HS-27A (cell line): ENCODE measurements at places on chromosomes 16 and 17.

- no peak for DNase-seq
Observed at GRCh38 chr16:53415504-53415903, 18.8 kb upstream of the RBL2 start.

DNA sequence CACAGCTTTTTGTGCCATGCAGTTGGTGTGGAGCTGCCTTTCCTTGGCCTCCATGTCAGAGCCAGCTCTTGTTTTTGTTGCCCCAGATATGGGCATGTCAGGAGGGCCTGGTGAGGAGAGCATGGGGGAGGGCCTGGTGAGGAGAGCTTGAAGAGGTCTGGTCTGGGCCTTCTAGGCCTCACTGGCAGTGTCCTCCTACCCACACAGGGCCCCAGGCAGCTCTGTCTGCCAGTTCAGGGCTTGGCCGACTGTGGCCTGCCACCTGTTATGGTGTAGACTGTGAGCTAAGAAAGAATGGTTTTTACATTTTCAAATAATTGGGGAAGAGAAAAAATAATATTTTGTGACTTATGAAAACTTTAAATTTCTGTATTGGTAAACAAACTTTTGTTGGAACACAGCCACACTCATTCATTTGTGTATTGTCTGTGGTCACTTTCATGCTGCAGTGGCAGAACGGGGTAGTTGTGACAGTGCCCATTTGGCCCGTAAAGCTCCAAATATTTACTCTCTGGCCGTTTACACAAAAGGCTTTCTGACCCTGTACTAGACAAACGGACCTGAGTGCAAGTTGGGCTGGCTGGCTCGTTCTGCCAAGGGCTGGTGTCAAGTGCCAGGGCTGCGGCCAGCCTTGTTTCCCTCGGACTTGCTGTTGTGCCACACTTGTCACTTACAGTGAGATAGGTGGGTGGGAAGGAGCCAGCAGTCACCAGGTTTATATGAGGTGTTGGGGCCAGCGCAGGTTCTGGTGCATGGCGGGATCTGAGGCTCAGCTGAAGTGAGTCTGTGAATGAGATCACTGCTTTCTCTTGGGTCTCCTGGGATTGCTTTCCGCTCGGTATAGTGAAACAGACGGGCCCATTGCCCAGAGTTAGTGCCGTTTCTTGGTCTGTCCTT is 18.2 kb downstream of the PGS1 start:
- DNase-seq: no peak

- no peak for DNase-seq
Observed at GRCh38 chr17:81608605-81609004, 28.3 kb downstream of the NPLOC4 start.

DNA sequence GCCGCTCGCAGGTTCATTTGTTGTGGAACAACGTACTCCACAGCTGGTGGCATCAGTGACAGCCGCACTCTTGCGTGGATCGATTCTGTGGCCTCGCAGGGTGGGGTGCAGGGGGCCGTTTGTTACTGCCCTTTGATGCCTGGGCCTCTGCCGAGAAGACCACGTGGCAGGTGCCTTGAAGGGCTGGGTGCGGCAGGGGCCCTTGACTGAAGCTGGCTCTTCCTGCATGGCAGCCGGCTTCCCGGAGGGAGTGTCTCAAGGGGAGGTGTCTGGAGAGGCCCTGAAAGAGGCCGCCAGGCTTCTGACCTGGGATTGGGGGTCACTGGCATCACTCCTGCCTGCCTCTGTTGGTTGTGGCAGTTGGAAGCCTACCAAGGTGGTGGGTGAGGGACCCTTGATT is 43.8 kb downstream of the TBCD start:
- no peak for DNase-seq

DNA sequence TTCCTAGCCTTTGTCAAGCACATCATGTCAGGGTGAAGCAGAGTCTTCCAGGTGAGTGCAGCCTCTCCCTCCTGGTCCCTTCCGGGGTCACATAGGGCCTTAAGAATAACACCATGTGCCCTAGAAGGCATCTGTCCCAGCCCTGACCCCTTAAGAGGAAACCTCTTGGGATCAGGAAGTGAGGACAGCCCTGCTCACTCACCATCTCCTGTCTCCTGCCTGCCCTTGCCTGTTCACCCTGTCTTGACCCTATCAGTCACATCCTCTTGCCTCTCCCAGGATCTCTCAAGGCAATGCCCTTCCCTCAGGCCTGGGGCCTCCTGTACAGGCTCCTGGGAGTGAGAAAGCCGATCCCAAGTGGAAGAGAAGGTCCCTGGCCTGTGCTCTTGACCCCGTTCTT is 13.9 kb downstream of the MYL4 start:
- no peak for DNase-seq

GRCh38 chr17:52294301-52294700 is 135.8 kb upstream of the CA10 start:
- no peak for DNase-seq

DNA sequence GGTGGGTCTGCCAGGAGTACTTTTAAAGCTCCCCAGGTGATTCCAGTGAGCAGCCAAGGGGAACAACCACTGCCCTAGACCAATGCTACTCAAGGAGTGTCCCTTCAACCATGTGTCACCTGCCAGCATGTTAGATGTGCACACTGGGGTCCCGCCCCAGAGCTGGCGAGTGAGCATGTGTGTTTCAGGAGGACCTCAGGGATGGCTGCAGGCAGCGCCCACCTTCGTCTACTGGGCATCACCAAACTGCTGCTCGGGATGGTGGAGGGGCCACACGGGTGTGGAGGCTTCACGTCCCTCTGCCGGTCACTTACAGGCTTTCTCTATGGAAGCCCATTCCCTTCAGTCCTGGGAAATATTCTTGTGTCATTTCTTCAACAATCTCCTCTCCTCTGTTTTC is 29.0 kb upstream of the DOC2B start:
- no peak for DNase-seq

DNA sequence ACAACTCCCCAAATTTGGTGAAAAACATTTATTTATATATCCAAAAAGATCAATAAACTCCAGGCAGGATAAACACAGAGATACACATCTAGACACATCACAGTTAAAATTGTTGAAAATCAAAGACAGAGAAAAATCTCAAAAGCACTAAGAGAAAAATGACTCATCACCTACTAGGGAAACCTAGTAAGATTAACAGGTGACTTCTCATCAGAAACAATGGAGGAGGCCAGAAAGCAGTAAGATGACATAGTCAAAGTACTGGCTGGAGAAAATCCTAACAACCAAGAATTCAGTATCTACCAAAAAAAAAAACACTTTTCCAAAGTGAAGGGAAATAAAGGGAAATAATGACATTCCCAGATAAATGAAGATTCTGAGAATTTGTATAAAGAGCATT is 33.8 kb downstream of the ULK2 start:
- no peak for DNase-seq

- no peak for DNase-seq
Observed at GRCh38 chr17:9120471-9120870, 99.2 kb downstream of the NTN1 start.

DNA sequence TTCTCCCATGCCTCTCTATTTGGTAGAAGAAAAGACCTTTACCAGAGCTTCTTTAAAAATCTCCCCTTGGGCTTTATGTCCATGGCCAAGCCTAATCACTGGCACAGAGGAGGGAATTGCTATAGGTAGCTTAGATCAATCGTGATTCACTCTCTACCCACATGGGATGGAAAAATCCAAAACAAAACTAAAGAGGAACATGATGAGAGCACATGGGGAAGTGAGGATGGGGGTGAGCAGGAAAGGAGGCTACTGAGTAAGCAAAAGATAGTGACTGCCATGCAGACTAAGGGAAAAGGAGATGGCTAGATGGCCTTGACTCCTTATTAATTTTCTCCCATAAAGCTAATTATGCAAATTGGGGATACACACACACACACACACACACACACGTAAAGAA is 201.2 kb downstream of the HS3ST3A1 start:
- no peak for DNase-seq

DNA sequence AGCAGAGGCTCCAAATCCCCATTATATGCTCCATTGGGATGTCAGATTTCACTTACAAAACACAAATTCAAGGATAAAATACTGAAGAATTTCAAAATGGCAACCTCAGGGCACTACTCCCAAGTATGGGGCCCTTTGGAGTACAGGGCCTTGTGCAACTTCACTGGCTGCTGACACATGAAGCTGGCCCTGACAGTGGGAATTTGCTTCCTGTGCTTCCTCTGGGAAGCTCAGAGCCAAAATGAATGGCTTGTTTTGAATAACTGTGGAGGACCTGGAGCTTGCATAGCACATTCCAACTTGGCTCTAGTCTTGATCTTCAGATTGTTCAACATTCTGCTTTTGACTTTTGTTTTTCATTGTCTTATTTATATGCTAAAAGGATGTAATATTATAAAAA is 52.3 kb upstream of the HNF1B start:
- DNase-seq: no peak

DNA sequence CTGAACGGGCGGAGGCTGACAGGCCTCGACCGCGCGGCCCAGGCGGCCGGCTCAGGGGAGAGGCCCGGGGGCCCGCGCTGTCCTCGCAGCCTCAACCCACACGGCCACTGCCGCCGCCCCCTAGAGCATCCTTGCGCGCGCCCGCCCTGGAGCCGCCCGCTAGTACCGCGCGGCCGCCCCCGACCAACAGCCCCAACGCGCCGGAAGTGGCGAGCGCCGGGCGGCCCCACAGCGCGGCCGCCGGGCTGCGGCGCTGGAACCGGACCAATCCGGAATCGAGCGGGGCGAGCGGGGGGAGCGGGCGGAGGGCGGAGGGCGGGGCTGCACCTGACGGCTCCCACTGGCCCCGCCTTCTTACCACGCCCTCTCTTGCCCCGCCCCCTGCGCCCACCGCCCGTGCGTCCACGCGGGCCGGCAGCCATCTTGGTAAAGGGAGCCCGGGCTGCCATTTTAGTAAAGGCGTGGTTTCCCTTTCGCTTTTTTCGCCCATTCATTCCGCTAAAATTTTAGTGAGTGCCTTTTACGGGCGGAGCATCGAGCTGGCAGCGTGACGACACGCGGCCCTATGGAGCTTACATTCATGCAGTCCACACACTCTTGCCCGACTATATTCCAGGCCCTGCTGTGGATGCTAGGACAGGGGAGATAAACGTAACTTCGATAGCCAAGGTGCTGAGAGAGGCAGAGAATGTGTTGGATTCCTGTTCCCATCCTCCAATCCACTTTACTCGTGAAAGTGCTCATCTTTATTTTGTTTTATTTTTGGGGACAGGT is at the start of gene XPO6:
XPO6 (minus strand) TSS at position 208 of the 774 bp plus-strand sequence. CDS start 597 bp downstream, outside the sequence.
- no peak for DNase-seq

DNA sequence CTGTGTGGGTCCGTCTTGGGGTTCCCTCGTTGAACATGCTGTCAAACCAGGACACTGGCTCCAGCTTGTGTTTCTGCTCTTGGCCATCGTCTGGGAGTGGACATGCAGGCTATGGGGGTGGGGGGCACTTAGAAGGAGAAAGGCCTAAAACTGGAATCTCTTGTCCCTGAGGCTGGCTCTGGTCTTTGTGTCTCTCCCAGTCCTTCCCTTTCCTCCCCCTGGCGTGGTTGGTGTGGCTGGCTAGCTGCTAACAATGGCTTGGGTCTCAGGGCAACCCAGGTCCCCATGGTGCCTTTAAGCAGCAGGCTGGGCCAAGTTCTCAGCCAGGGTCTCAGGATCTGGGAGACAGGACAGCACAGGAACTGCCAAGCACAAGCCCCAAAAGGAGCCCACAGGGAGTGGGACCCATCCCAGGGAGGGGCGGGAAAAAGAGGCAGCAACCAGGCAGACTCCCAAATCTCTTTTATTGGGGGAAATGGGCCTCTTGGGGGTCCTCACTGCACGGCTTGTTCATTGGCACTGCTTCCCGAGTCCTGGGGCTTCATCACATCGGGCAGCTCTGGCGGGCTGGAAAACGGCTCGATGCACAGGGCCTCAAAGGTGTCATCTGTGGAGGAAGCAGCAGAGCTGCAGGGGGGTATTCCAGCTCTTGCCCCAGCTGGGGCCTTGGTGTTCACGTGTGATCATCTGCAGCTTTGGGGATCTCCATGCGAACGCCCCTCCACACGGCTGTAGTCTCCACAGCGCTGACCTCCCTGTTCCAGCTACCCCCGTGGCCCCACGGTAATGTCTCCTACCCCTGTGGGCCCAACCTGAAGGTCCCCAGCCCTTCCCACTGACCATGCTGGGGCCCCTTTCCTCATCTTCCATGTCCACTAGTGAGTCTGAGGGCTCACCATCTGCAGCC is 5.3 kb downstream of the ELOB start:
- no peak for DNase-seq

DNA sequence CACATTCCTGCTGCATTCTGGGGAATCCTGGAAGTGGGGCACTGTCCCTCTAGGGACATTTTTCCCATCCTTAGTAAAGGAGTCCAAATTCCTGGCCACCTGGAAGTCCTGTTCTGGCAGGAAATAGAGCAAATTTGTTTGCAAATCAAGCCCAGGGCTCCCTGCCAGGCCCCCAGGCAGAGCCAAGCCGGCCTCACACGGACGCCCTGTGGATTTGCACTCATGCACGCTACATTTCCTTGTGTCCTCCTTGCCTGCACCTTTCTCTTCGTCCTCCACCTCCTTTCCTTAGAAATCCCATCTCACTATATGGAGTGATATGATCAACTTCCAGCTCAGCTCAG is 7.0 kb upstream of the CALB2 start:
- DNase-seq: no peak

DNA sequence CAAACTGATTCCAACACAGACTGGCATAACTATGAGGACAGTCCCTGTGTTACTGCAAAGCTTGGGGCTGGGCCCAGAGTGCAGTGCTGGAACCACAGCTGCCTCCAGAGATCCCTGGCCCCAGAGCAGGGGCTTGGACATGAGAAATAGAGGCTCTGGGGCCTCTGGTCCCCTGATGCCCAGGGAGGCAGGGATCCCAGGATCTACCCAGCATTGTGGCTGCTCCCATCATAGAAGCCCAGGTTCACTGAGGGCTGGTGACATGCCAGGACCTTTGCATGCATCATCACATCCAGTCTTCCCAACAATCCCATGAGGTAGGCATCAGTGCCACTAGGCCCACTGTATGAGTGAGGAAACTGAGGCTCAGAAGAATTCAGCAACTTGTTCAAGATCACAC is 95.8 kb downstream of the TMEM132E start:
- DNase-seq: no peak

DNA sequence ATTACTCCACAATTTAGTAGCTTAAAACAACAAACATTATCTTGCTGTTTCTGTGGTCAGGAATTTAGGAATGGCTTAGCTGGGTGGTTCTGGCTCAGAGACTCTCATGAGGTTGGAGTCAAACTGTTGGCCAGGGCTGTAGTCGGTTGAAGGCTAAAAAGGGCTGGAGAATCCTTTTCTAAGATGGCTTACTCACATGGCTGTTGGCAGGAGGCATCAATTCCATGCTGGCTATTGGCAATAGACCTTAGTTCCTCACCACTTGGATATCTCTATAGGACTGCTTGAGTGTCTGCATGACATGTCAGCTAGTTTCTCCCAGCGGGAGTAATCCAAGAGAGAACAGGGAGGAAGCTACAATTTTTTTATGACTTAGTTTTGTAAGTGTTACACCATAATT is 6.6 kb upstream of the EFCAB13 start:
- DNase-seq: no peak

DNA sequence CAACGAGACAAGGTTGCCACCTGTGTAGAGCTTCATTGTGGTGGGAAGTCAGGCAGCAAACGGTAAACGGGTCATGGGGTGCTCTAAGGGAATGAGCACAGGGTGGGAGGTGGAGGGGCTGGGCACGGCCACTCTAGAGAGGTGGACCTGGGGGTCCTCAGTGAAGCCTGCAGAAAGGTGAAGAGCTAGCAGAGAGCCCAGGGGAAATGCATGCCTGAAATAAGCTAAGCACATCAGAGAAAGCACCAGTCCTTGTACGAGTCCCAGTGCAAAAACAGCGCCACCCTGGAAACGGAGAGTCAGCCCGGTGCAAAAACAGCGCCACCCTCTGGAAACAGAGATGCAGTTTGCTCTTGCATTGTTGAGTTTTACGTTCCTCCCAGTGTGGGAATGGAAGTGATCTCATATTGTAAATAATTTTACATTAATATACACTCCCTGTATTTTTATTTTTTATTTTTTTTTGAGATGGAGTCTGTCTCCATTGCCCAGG is 65.0 kb downstream of the TBC1D16 start:
- no peak for DNase-seq
